ENCODE measurements at places on chromosomes 2 and 18.

DNA sequence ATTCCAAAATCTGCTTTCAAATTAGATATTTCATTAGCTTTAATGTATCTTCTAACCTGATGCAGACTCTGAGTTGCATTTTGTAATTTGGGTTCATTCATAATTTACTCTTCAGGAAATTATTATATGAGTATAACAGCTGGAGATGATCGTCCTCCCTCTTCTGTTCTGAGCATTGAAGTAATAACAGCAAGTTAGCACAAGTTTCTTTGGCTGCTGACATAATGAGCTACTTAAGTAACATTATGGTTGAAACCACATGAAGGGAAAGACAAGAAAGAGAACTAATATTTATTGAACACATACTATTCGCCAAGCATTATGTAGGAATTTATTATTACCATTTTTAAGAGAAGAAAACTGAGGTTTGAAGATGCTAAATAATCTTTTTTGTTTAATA is 75.1 kb downstream of the CPO start:
- no peak for DNase-seq

DNA sequence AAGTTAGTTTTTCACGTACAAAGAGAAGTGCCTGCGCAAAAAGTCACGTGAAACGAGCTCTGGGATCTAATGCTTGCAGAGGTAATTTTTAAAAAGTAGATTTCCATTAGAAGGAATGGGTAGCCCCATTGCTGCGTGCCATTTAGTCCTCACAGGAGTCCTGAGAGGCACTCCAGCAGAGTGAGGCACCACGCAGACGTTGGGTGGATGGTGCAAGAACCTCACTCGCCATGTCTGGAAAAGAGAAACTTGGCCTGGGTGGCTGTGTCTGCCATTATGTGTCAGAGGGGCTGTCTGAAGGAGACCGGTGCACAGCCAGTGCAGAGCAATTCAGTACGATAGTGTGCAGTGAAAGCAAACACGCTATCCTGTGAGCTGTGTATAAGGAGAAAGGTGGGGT is 1.8 kb upstream of the HDAC4 start:
- DNase-seq: no peak

DNA sequence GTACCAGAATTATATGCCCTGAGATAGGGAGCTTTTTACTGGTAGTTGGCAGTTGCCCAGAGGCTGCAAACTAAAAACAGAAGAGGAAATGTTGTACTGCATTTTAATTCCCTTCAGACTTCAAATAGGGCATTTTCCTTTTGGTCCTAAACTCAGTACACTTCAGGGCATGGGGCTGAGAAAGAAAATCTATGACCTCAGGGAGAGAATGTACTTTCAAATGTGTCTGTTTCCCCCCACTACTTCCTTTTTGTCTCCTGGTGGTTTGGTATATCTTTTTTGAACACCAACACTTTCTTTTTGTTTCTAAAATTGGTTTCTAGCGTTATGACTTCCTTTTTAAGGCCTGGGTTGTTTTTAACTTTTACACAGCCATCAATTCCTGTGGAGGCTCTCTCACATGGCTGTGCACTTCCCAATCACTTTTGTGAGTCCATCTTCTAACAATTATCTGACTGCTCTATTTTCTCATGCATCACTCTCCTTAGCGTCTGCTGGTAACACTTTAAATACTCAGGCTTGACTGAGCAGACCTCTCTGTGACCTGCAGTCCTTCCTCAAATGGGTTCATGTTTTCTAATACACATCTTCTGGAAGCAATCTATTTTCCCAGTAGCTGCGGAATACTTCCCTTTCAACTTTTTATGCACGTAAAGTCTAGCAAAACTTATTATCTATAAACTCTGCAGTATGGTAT is 596.0 kb downstream of the LRP1B start:
- DNase-seq: no peak

DNA sequence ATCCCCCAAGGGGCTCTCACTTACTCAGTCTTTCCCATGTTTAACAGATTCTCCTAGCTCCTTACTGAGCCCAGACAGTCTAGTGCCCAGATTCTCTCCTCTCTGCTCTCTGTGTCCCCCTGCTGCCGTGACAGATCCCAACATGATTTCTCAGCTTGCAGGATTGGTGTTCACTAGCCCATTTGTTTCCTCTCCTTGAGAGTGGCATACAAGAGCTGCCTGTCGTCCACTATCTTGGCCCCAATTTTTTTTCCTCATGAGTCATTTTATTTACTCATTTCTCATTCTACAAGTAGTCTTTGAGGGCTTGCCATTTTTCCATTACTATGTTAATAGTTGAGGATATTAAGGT is 199.9 kb upstream of the FN1 start:
- DNase-seq: no peak

DNA sequence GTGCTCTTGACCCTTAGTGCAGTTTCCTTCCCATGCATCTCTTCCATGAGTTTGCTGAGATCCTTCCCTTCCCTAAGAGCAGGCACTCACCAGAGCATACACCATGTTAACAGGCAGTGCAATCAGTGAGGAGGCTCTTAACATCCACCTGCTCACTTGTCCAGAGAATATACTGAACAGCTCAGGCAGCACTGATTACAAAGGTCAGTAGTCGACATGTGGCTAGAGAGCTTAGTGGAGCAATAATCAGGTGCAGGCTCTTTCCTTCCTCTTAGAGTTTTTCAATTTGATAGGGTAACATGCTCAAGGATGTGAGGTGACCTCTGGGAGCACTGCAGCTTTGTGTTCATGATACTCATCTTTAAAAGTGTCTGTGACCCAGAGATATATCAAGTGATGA is 144.1 kb upstream of the SETBP1 start:
- DNase-seq: no peak

DNA sequence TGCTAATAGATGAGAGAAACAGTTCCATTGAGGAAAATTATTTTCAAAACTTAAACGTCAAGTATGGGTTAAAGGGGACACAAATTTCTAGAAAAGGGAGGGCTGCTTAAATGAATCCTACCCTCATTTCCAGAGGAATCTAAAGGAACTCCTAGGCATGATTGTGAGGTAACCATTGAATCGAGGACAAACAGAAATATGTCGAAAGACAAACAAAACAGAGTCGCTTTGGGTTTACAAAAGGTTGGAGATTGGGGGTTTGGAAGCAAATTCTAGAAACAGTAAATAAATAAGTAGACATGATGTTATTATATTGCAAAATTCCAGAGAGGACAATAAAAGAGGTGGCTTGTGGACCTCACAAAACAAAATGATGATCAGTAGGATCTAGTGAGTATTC is 173.1 kb downstream of the FTCDNL1 start:
- no peak for DNase-seq

DNA sequence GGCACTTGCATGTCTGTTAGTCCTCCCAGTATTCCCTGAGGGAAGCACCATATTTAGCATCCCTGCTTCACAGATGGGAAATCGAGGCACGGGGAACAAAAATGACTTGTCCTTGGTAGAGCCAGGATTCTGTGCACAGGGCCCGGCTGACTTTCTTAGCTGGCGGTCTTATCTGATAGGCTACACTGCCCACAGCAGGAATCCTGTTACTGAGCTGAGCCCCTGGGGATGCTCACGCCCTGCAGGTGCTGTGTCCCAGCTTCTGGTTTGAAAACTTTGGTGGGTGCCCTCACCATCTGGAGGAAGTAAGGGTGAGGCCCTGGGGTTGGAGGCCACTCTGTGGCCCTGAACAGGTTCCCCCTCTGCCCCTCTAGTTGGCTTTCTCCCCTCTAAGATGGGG is 68.4 kb upstream of the MCFD2 start:
- no peak for DNase-seq

DNA sequence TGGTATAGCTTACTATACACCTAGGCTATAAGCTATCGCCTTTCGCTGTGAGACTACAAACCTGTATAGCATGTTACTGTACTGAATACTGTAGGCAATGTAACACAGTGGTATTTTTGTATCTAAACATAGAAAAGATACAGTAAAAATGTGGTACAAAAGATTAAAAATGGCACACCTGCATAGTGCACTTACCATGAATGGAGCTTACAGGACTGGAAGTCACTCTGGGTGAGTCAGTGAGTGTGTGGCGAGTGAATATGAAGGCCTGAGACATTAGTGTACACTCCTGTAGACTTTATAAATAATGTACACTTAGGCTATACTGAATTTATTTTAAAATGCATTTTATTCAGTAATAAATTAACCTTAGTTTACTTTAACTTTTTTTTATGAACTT is 258.2 kb upstream of the SP5 start:
- no peak for DNase-seq

GRCh38 chr18:21129566-21130216 is 18.1 kb upstream of the ROCK1 start:
- DNase-seq: no peak

GRCh38 chr2:74735564-74735963 is 81.5 kb downstream of the SEMA4F start:
- no peak for DNase-seq

DNA sequence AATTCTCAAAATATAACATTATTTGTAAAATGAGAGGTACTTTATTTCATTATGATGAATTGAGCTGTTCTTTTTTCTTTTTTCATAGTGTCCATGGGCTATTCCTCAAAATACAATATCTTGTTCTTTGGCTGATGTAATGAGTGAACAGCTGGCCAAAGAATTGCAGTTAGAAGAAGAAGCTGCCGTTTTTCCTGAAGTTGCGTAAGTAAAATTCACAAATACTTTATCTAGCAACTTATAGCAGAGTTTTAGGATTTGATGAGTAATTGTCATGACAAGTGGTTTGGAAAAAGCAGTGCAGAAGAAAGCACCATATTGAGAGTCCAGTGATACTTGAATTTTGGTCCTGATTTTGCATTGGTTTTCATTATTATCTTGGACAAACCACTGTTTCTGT is 9.8 kb downstream of the RIOK3 start:
- DNase-seq: no peak

GRCh38 chr2:168907940-168908662 is 7.0 kb downstream of the G6PC2 start:
- DNase-seq: no peak

- DNase-seq: no peak
These were observed 20.5 kb downstream of the NEDD4L start for GRCh38 chr18:58064406-58064998.

- no peak for DNase-seq
These were observed 1.5 kb downstream of the CTDSP1 start for GRCh38 chr2:218400930-218401881.

GRCh38 chr2:188326669-188327301 is 35.1 kb downstream of the GULP1 start:
- DNase-seq: no peak

DNA sequence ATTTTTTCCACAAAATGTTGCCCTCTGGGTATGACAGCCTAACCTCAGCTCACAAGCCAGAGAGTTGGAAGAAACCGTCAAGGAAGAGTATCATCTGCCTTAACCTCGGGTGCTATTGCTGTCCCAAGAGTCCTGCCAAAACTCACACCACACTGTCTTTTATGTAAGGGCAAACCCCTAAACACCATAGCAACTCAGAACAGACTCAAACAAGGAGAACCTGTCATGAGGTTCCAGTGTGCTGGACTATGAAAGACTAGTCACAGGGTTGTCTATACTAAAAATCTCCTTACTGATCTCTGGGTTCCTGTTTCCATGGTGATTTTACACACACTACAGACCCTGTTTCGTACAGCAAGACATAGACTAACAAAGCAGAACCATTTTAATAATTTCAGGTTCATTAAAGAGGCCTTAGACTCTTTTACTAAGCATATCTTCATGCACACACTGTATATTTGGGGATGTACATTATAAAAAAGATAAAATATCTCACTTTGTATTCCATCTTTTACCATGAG is 159.8 kb downstream of the PKP4 start:
- DNase-seq: no peak

DNA sequence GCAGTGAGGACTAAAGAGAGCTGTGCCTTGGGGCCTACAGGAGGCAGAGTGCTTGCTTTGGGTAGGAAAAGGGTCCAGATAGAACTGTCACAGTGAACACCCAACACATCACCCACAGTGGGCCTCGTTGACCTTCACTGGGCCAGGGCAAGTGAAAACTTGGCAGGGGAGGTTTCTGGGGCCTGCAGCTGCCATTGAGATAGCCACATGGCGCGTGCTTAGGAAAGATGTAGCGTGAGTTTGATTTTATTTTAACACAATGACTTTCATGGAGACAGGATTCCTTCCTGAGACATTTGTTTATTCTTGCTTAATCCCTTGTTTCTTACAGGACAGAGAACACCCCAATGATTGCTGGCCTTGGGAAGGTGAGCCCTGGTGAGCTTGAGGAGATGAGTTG is 9.3 kb upstream of the ESPNL start:
- DNase-seq: no peak

DNA sequence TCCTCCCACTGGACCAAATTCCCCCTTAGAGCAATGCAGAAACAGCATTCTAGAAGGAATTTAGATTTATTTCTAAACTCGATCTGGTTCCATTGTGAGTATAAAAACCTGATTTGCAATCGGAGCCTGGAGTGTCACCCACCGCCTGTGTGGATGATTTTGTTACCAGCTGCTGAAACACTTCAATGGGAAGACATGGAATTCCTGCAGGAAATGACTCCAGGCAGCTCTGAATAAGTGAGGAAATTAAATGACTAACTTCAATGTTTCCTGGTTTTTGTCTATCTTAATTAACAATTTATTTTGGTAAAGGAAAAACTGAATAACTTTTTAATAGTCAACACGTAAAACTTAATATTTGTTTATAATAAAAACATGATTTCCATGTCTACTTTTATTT is 19.3 kb downstream of the CTAGE1 start:
- DNase-seq: no peak

DNA sequence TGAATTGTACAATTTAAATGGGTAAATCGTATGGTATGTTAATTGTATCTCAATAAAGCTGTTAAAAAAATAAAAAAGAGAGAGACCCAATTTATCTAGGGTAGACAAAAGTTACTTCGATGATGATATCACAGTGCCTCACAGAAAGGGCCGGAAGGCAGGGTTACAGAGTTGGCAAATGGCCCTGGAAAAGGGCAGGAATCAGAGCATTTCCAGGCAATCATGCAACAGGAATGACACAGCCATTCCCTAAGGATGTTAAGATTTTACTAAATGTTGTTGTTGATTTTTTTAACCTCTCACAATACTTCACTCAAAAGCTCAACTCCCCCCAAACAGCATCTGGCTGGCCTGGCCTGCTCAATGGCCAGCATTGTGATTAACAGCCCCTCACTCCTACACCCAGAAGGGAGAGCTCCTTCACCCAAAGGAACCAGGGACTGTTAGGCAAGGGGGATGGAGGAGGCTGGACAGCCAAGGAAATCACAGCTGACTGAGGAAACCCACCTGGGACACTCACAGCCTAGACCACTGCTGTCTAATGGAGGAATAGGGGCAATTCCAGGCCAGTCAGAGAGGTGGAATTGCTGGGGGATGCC is 7.7 kb upstream of the SP100 start:
- no peak for DNase-seq

GRCh38 chr2:229610872-229611271 is 103.5 kb downstream of the DNER start:
- DNase-seq: no peak

DNA sequence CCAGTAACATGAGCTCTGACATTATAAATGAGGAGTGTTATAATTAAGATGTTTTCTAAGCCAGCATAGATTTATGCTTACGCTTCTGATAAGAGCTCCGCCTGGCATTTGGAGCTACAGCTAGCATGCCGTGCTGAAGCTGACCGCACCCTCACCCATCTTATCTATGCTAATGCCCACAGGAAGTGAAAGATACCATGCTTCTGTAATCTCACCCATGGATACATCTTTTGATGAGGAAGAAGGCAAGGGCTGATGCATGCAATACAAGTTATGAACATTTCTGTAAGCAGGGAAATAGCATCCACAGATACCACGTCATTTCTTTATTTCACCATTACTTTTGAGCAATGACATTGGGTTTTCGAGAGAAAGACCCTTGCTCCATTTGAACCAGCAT is 82.3 kb downstream of the ARL4C start:
- peak; percentile 24 for DNase-seq

GRCh38 chr18:57443247-57443646 is 8.1 kb downstream of the ONECUT2 start:
- no peak for DNase-seq

Data from CD4-positive, alpha-beta T cell treated with Interleukin-6 at 100 ng/mL for 8 hours (primary cell).